ENCODE measurements at places on chromosomes 5 and 9.

GRCh38 chr9:76082057-76082456, 191.6 kb downstream of the PCSK5 start:
- no peak for DNase-seq

GRCh38 chr5:109239456-109239855, 170.3 kb downstream of the PJA2 start:
- DNase-seq = peak; percentile 35

GRCh38 chr5:108905805-108906204, 158.1 kb downstream of the FER start:
- DNase-seq = no peak

GRCh38 chr5:115413651-115414050, 117.2 kb upstream of the CCDC112 start:
- DNase-seq = no peak

DNA sequence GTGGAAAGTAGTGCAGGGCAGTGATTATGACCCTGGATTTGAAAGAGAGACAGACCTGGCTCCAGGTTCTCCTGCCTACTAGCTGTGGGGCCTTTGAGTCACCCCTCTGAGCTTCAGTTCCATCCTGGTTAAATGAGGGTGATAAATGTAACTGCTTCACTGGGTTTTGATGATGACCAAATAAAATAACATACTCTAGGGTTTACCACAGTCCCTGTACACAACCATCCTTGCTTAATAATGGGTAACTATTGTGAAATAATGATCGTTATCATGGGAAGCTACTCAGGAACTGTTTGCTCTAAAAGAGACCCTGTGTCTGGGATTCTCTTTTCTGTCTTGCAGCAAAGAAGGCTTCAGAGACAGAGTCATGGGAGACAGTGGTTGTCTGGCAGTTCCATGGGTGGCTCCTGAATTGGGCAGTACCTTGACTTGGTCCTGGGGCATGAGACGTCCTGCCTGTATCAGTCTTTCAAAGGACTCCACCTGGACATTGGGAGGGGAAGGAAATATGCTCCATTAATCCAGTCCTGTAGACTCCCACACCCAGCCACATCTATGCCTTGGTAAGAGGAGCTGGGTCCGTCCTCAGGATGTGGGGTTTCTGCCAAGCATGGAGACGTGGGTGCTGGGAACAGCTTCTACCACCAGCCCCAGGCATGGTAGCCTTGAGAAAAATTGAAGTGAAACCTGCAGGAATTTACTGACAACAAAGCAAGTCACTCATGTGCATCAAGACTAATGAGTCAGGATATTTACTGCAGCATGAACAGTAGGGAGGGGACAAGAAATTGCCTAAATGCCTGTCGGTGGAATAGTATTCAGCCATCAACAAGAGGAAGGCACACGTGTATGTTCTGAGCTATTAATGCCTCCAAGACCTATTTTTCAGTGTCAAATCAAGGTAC, 23.4 kb downstream of the AKNA start:
- no peak for DNase-seq

GRCh38 chr9:95409650-95410426, 92.3 kb upstream of the FANCC start:
- DNase-seq = no peak

GRCh38 chr9:110241260-110241857, 14.9 kb downstream of the TXN start:
- DNase-seq = no peak

DNA sequence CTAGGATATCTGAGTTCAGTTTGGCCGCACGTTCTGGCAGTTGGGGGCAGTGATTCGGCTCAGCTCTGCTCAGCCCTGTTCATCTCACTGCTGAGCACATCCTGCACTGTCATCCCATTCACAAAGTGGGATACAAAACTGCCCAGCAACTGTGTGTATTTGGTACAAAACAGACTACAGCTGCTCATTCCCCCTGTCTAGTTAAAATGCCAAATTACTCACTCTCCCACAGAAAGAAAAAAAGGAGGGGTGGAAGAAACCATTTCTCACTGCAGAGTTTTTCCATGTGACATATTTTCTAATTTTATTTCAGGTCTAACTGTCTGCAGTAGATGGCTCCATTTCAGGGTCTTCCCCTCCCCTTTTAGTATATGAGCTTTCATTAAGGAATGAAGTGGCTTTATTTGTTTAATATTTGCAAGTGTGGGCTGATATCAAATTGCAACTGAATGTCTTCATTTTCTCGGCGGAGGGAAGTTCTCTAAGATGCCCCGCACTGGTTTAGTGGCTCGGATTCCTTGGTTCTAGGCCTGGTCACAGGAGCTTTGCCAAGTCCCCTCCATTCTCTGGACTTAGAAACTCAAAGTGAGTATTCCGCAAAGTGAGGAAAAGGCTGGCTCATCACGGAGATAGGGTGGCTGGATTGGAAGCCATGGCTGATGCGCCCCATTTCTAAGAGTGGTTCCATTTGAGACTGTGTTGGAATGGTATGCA, 14.7 kb downstream of the COL15A1 start:
- DNase-seq = peak; percentile 94

DNA sequence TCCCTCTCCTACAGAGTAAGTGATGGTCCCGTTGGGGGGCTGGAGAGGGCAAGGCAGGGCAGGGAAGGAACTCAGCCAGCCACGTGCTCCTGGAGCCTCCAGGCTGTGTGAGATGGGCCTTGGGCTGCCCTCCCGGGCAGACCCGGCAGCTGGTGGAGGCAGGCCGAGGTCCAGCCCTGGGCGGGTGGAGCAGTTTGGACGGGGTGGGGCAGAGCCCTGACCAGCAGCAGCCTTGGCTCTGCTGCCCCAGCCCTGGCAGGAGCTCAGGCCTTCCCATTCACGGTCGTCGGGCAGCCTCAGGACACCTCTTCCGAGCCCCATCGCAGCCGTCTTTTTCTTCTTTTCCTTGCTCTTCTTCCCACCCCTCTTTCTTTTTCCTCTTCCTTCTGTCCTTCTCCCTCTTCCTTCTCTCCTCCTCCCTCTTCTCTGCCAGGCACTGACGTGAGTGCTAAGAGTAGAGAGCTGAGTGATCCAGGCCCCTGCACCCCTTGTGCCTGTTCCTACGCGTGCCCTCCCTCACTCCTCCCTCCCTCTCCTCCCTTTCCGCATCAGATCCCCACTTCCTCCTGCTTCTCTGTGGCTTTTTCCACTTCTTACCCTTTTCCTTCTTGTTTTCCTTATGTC, 42.8 kb downstream of the AMBP start:
- peak; percentile 37 for DNase-seq

DNA sequence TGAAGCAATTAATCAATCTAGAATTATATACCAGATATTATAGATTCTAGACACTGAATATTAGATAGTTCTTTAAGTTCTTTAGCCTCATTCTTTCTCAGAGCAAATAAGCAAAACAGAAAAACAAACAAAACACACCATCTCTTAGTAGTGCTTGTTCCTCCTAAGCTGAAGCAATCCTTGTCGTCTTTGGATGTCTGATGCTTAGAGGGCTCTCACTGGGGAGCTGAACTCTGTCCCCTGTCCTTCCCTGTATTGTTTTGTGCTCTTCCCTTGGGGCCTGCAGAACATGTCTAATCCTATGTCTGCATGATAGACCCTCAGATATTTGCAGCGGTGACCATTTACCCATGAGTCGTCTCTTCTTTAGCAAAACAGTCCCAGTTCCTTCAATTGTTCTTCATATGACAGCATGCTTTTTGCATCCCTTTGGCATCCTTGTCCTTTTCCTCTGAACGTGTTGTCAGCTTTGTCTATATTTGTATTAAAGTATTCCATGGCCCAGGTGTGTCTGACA, 114.3 kb downstream of the ARHGEF28 start:
- no peak for DNase-seq

All from myocyte (in vitro differentiated cells).